ENCODE measurements at places on chromosomes 7 and 10.

DNA sequence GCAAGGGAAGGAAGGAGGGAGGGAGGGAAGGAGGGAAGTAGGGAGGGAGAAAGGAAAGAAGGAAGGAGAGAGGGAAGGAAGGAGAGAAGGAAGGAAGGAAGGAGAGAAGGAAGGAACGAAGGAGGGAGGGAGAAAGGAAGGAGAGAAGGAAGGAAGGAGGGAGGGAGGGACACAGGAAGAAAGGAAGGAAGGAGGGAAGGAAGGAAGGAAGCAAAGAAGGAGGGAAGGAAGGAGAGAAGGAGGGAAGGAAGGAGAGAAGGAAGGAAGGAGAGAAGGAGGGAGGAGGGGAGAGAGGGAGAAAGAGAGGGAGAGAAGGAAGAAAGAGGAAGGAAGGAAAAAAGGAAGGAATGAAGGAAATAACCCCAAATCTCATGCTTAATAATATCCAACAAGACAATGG lies 630.6 kb downstream of the GRID1 start:
- no peak for DNase-seq

- DNase-seq: no peak
Observed at GRCh38 chr10:126565441-126565840, 105.1 kb downstream of the C10orf90 start.

DNA sequence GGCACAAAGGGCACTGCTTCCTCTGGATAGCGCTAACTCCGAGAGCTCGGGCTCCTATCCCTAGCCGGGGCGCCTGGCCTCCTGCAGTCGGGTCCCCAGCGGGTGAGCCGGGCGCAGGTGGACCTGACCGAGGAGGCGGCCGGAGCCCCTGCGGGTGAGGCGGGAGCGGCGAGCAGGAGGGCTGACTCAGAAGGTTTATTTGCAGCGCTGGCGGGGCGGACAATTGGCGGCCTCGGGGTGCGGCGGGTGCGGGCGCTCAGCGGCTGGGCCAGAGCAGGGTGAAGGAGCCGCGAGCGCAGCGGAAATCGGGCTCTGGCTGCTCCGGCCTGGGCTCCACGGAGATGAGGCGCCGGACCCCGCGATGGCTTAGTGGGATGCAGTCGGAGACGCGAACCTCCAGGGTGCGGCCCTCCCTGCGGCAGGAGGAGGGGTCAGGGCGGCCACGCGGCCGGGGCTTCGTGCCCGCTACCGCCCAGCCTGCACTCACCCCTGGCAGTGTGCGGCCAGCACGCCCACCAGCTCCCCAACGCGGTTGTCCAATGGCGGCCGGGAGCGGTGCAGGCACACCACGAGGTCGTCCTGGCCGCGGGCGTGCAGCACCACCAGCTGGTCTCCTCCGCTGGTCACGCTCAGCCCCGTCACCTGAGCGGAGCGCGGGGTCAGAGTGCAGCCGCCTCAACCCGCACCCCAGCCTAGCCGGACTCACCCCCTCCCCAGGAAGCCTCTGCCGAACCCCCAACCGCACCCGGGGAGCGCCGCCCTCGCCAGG lies 16.1 kb downstream of the MYO1G start:
- DNase-seq: no peak

GRCh38 chr7:106413446-106413845 lies 128.7 kb upstream of the NAMPT start:
- no peak for DNase-seq

DNA sequence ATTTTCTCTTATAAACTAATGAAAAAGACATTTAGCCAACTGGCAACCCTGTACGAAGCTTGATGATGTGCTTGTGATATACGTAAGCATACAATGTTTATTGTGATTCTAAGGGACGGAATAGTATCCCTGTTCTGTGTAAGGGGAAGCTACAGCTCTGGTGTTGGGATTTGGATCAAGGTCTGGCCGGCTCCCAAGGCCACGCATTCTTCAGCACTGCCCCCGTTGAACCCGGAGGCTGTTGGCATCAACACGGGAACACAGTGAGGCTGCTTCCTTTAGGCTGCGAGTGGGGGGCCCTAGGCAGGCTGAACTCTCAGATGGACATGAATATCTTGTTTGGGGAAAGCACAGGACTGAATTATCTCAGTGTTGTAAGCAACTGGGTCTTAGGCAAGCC lies 180.6 kb downstream of the CAMK1D start:
- no peak for DNase-seq

DNA sequence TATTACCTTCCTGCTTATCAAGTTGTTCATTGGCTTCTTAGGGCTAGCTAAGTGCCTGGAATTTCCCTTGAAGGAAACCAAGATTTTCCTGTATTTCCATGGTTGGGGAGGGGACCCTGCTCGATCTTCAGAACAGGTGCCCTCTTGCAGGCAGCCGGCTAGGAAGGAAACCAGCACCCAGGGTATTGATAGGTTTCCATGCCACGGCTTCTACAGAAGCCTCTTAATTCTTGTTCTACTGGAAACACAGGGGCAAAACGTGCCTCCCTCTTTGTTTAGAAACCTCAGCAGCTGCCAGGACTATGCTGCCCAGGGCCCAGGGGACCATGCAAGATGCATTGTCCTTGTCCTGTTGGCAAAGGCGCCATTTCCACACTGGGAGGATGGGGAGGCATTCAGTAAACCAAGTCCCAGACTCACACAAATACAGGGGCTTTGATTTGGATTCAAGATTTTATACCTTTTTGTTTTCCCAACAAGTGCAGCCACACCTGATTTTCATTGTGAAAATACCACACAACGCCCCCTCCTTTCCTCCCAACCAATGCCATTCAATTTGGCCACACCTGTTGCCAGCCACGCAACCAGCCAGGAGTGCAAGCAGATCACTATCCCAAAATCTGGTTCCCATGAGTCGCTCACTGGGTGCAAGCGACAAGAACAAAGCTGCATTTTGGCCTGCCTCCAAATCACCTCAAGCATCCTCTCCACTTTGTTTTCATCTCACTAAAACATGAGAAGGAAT lies 29.6 kb downstream of the C10orf71 start:
- DNase-seq: no peak

DNA sequence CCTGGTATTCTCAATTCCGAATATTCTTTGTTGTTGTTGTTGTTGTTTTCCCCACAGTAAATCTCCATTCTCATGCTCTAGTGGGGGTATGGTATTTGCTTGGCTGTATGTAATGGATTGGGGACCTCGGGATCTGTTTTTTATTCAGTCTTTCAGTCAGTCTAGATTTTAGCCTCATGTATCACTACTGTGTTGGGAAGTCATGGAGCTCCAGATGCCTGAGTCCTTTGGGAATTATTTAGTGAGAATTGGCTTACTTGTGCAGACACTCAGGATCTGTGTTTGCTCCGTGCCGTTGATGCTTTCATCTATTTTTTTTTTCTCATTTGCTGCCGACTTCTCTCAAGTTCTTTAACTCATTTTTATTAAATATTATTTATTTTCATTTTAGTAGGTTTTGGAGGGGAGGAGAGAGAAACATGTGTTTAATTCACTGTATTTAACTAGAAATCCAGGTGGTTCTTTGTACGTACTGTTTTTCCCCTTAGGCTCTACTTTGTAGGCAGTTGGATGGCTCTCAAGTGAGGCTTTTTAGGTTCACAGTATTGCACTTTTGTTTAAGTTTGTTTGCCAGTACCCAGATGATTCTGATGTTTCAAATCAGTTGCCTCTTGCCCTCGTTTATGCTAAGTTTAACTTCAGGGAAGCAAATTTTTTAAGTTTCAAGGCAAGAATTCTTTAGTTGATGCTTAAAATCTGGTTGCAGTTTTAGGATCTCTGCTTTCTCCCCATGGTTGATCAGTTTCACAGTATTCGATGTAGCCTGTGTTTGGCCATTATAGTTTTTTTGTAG lies 36.9 kb downstream of the ZNRF2 start:
- no peak for DNase-seq

- DNase-seq: no peak
Observed at GRCh38 chr7:133699386-133699785, 427.8 kb upstream of the LRGUK start.

- DNase-seq: no peak
Observed at GRCh38 chr7:128115336-128115820, 84.1 kb upstream of the LRRC4 start.

DNA sequence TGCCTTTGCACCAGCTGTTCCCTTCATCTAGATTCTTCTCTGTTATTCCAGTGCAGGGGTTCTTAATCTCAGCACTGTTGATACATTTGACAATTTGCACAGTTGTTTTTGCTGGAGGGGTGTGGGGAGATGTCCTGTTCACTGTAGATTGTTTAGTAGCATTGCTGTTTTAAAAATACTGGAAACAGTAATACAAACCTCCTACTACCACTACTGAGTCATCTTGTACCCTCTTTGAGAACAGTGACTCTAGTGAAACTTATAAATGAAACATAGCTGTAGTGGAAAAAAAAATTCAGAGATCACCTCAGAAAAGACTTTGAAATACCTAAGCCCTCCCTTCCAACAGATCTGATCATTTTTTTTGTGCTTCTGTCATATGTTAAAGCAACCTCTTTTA lies 154.8 kb upstream of the TMEM196 start:
- no peak for DNase-seq

DNA sequence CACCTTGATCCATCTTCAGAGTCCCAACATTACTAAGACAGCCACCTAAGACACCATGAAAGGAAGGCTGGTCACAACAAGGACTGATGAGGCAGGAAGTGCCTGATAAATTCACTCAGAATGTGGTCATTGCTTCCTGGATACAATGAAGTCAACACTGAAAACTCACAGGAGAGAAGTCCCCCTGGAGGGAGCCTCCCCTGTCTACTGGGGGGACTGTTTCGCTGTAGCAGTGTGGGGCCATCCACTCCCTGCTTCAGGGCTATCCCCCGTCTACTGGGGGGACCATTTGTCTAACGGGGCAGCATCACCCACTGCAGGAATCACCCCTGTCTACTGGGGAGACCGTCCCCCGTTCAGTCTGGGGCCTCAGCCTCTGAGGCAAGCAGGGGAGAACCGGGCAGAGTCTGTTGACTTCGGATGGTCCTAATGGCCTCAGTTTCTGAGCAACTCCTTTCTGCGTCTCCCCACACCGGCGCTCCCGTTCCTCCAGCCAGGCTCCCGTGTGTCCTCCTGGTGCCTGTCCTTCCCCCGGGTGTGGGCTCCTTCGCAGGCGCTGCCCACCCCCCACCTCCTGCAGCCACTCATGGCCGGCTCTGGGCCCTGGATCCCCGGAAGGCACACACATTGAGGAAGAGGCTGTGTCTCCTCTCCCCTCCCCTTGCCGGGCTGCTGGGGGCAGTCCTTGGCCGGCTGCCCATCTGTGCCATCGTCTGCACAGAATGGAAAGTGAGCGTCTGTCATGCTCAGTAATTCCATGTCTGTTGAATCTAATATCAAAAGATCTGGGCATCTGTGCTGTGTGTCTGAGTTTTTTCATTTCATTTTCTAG lies 59.9 kb upstream of the DNAJB6 start:
- no peak for DNase-seq

DNA sequence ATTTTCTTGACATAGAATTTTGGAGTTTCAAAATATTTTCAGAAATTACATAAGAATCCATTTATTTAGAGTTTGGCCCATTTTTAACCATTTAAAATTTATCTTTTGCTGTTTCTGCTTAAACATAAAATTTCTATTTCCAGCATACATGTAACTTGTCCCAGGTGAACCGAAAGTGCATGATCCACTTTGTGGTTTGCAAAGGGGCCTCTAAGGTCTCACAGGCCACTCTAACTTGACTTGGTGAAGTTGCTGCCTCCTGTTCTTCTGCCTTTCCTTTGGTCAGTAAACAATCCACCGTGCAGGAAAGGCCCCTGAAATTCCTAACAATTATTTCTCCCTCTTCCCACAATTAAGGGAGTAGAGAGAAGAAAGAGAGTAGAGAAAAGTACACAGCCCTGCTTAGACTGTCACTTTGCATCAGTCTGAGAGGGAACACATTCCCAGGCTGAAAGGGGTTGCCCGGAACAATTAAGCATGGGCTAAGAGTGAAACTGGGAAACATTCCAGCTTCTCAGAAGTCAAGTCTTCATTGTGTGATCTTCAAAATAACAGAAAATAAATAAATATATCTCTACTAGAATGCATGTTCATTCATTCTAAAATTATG lies 79.5 kb upstream of the SEMA3A start:
- no peak for DNase-seq

GRCh38 chr7:116762971-116763370 lies 91.0 kb downstream of the MET start:
- DNase-seq: no peak

DNA sequence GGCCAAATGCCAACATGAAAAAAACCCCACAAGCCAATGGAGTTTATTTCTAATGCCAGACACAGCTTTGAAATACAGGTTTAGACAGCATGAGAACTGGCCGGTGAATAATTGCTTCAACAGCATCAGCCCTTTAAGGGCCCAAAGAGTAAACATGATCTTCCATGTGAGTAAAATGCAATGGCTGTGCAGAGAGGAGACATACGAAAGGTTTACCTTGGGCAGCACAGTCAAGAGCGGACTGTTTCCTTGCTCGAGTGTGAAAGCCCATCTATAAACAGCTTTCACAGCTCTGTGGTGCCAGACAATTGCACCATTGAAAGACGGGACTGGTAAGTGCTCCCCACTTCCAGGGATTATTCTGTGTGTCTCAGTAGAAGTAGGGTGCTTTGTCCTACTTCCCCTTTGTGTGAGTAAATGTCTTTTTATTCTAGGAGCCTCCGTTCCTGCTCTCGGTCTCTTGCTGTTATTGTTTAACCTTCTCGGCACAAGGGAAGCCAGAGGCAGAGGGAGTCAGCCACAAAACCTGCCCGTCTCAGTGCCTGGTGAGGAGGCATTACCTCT lies 77.8 kb upstream of the KAT6B start:
- DNase-seq: no peak

- DNase-seq: no peak
Observed at GRCh38 chr10:35092851-35093250, 2.7 kb upstream of the CUL2 start.

GRCh38 chr7:55246171-55246570 lies 119.0 kb upstream of the LANCL2 start:
- no peak for DNase-seq

DNA sequence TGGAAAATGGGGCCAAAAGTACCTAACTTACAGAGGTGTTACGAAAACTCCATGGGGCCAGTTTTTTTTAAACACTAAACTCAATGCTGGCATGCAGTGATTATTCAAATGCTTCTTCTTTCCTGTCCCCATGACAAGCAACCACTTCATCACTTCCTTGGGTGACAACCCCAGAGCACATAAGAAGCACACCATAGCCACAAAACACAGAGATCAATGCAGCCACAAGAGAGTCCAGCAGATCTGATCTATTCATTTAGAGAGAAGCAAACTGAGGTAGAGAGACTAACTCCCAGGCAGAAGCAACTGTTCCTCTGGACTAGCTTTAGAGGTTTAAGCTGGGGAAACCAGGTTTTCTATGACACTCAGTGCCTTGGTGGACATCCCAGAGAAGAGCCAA lies 180.0 kb downstream of the GRID1 start:
- no peak for DNase-seq

DNA sequence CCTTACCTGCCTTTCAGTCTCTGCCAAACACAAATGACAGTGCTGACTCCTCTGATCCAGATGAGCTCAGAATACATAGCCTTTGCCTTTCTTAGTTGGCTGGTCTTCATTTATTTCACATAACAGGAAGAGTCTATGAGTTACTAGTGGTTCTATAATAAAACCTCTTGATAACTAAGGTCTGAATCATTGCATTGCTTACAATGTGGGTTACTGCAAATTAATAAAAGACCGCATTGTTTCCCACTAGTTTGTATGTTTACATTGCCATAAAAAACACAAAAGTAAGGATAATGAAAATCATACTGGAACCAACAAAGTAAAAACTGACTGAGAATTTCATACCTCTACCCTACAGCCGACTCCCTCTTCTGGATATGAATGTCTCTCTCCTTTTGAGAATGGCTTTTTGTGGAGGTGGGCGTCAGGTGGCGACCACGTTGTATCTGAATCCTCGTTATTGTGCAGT lies 62.0 kb upstream of the AKR1E2 start:
- DNase-seq: no peak

- no peak for DNase-seq
Observed at GRCh38 chr10:132332433-132332754, 401 bp downstream of the LRRC27 start.
